ENCODE measurements at places on chromosomes 3 and 15.

DNA sequence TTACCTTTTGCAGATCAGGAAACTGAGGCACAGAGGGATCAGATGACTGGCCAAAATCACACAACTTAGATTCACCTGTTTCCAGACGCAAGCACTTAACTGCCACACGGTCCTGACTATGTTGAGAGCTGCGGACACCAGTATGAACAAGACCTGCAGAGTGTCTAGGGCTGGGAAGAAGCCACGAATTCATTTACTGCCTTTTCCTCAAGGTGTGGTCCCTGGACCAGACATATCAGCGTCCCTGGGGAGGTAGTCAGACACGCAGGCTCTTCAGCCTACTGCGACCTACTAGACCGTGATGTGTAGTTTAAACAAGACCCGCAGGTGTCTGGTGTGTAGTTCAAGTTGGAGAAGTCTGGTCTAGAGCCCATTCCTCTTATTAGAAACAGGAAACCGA, 541 bp upstream of the SLC6A11 start:
- no peak for DNase-seq

- no peak for DNase-seq
Observed at GRCh38 chr15:62208367-62208766, 43.3 kb upstream of the C2CD4B start.

DNA sequence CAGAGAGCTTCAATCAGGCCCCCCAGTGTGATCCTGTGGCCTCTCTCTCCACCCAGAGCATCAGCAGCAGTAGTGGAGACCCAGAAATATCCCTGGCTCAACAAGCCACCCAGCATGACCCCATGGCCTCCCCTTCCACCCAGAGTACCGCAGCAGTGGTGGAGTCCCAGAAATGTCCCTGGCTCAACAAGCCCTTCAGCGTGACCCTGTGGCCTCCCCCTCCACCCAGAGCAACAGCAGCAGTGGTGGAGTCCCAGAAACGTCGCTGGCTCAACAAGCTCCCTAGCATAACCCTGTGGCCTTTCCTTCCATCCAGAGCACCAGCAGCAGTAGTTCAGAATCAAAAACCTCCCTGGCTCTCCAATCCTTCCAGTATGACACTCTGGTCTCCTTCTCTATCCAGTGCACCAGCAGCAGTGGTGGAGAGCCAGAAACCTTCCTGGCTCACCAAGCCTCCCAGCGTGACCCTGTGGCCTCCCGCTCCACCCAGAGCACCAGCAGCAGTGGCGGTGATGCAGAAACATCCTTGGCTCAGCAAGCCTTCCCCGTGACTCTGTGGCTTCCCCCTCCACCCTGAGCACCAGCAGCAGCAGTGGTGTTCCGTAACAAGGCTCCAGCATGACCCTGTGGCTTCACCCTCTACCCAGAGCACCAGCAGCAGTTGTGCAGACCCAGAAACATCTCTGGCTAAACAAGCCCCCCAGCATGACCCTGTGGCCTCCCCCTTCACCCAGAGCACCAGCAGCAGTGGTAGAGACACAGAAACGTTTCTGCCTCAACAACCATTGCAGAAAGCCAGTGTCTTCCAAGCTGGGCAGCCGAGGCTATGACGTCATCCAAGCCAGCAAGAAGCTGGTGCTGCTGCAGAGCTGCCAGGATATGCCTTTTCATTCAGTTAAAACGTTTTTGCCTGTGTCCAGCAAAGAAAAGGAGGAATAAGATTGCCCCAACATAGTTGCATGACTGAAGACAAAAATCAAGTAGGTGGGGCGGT, 61.3 kb upstream of the TAMM41 start:
- DNase-seq, result no peak

- no peak for DNase-seq
Observed at GRCh38 chr15:71511796-71512681, 298.3 kb upstream of the NR2E3 start.

GRCh38 chr15:57306161-57306943, 70.0 kb upstream of the CGNL1 start:
- DNase-seq, result peak; percentile 88

GRCh38 chr3:118941236-118941635, 93.4 kb downstream of the IGSF11 start:
- DNase-seq, result no peak

GRCh38 chr15:71678191-71678590, 132.2 kb upstream of the NR2E3 start:
- no peak for DNase-seq

DNA sequence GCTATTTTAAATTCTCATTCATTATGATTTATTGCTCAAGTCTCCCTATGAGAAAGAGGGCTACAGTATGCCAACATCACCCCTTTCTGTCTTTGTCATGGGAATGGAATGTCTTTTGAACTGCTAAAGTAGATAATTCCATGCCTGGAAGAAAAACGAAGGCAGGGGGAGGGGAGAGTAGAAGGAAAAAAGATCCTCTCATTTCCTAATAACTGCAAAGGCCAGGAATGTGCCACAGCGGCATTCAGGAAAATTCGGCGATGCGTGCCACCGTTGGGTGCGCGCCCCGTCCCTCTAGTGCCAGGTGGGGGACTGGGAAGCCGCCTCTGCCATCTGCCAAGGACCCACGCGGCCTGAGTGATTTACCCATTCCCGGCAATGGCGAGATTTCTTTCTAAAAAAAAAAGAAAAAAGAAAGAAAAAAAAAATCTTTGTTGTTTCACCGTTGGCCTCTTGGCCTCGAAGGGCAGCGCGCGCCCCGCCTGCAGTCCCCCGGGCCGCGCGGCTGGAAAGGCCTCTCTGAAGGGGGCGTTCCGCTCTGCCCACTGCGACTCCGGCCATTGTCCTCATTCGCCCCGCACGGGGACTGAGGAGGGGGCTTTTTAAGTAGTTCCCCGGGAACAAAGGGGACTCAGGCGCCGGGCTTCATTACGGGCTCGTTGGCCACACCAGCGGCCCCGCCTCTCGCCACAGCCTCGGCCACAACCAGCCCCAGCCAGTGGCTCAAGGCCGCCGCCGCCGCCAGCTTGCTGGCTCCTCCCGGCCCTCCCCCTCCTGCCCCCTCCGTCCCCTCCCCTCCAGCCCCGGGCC, 54.5 kb downstream of the CPN2 start:
- peak; percentile 62 for DNase-seq

DNA sequence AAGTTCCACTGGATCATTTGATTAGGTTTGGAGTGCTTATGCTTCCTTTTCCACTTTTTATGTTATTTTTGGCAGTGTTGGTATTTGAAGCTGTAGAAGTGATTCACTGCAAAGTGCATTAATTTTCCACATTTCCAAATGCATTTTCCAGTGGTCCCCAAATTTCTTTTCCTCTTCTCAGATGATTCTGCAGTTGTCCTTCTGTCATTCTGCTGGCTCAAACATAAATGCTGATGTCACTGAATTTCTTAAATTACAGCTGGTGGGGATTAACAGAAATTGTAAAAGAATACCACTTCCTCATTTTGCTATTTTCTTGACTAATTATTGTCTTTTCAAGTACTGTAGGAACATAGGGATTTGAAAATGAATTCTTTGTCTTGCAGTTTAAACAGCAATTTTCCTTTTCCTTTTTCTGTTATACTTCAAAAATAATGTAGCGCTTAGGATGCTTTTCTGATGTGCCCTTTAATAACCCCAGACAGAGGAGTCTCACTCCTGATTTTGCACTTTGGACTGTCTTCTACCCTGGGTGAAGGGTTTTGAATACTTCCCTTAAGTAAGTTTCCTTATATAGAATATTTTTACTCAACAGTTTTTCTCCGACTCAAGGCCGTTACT, 25.0 kb downstream of the MITF start:
- no peak for DNase-seq

DNA sequence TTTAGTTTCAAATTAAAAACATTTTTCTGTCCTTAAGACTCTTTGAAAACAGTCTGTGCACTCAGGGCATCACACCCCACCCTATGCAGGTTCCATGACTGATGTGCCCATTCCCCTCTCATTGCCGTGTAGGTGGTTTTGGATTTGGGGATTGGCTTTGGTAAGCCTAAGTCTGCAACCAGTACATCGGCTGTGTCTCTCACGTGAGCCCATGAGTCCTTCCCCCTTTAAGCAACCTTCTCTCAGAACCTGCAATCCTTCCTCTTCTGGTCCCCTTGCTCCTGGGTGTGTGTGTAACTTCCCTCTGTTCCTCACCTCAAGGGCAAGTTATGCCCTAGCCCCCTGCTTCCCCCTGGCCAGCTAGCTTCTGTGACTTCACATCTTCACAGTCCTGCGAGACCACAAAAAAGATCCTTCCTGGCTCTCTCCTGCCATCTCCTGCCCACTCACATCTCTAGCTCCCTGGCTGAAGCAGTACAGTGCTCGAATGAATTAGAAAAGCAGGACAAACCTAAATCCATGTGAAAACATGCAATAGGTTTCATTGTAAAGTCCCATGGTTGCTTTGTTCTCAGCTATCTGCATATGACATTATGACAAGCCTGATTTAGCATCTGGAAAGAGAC, 126.7 kb downstream of the UACA start:
- DNase-seq, result peak; percentile 60

GRCh38 chr3:156207802-156208685, 87.7 kb downstream of the KCNAB1 start:
- no peak for DNase-seq

DNA sequence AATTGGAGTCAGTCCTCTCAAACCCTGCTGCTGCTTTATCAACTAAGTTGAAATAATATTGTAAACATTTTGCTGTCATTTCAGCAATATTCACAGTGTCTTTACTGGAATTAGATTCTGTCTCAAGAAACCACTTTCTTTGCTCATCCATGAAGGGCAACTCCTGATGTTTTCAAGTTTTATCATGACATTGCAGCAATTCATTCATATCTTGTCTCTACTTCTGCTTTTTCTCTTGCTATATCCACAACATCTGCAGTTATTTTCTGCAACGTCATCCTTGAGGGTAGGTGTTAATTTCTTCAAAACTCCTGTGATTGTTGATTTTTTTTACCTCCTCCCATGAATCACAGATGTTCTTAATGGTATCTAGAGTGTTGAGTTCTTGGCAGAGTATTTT, 181.6 kb downstream of the EPHA6 start:
- DNase-seq, result no peak

DNA sequence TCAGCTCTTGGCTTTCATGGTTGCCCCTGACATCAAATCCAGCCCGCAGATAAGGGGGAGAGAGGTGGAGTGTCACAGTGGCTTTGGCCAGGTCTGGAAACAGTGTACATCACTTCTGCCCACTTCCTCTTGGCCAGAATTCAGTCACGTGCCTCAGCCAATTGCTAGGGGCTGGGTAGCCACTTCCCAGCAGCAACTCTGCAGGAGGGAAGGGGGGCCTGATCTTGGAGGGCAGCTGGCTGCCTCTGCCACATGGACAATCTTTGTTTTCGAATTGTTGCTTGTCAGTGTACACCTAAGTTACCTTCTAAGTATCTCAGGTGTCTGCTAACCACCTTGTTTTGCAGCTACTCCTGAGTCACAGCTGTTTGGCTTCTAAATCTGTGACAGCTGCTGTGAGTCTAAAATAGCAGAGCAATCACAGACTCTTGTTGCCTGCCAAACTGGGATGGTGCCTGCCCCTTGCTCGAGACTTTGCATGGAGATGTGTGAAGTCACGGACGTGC, 41.0 kb upstream of the LIMD1 start:
- peak; percentile 76 for DNase-seq

DNA sequence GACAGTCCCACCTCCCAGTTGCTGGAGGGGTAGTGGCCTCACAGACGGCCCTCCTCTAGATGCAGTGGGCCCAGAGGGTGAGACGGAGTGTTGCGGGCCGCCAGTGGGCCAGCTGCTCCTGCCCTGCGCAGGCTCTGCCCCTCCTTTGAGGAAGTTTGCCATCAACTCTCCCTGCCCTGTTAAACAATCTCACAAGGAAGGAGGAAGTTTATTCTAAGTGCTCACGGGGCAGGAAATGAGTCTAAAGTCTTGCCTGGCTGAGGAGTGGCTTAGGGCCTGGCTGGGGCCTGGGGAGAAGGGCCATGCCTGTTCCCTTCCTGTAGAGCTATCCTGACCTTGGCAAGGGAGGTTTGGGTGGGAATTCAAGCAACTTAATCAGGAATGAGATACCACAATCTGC, at the start of gene FAM3D:
TSS of gene FAM3D (minus strand) at position 92 of the 400 bp plus-strand sequence. CDS start 11,211 bp downstream, outside the sequence.
- DNase-seq, result no peak

- DNase-seq, result no peak
Observed at GRCh38 chr3:137008976-137009375, 51.2 kb downstream of the IL20RB start.

GRCh38 chr3:41018855-41019254, 180.4 kb upstream of the CTNNB1 start:
- DNase-seq, result no peak

DNA sequence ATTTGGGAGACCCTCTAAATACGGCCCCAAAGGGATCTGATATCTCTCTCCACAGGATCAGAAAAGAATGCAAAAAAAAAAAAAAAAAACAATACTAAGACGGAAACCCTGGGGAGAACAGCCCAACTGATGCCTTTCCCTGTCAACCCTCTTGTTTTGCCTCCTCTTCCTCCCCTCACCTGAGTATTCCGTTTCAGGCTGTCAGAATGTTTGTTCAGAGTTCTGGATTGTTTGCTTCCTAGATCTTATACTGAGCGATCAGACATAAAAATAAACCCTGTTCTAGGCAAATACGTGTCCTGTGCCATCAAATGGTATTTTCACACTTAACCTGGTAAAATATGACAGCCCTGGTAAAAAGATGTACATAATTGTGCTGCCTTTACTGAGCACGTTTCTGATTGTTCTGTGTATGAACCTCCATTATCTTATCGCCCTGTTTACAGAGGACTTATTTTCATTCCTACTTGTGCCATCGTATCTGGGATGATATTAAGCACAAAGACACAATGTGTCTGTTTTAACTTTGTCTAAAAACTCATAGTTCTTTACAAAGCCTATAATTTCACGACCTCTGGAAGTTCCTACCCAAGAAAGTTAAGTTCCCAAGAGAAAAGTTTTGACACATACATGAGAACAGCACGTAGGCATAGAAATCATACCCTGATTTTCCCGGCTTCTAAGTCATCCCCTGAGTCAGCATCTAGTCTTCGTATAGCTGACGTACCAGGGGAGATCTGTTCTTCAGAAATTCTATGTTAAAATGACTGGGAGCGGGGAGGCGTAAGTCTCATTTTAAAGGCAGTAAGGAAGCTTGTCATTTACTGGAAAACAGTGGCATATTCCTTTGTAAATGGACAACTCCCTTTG, 856 bp downstream of the ZBTB38 start:
- no peak for DNase-seq

GRCh38 chr3:99012051-99012450, 110.6 kb upstream of the DCBLD2 start:
- DNase-seq, result no peak

DNA sequence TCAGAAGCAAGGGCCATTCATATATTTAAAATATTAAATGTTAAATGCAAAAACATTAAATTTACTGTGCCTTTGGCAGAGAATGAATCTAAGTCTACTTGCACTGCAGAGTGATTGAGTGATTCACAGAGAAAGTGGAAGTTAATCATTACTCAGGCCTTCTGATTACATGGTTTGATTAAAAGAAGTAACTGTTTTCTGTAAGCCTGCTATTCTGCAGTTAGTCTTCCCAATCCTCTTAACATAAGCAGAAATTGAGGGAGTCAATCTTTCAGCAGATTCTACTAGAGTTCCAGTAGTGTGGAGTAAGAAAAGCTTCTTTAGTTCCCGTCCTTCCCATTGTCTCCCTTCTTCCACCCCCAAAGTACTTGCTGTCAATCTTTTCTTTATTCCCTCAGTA, 1.5 kb downstream of the NLGN1 start:
- DNase-seq, result no peak

GRCh38 chr3:69462022-69462825, 76.3 kb upstream of the FRMD4B start:
- DNase-seq, result no peak
